ENCODE measurements at places on chromosomes 3 and 15.

DNA sequence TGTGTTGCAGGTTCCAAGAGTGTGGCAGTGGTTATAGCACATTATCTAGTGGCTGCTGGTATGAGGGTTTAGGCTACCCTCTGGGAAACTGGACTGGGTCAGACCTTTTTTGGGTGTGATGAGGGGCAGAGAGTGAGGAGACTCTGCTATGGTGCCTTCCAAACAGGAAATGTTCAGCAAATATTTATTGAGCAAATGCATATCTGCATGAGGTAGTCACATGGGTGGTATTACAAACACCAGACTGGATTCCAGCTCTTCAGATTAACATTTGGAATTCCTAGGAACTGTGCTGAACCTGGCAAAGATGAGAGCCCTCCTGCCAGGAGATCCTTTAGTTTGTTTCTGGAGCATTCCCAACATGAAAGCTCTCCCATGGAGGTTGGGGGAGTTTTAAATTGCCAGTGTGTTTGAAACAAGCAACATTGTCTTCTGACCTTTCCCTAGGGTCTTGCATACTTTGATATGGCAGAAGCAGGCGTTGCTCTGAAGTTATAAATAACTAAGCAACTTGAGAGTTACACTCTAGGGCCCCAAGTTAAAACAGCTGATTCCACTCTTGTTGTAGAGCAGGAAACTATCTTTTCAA is 341.2 kb upstream of the C2CD4B start:
- peak; percentile 74 for DNase-seq

GRCh38 chr3:2826453-2826852 is 283.7 kb downstream of the IL5RA start:
- no peak for DNase-seq

DNA sequence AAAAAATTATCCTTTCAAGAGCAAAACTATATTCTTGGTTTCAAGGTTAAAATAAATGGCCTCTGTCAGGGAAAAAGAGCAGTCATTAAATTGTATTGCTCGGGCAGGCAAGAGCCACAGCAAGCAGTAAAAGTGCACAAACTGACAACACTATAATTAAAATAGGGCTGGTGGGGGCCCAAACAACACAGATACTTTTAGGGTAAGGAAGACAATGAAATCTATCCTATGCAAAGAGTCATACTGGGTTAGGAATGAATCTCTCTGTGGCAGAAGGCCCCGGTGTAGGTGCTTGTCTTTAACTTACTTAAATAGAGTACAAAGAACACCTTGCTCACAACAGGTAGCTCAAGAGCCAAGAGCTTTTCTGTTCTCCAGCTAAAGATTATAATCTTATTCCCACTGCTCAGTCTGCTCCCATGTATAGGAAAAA is 94.7 kb downstream of the DLG1 start:
- DNase-seq, result no peak

GRCh38 chr3:137062250-137062649 is 104.5 kb downstream of the IL20RB start:
- no peak for DNase-seq

- peak; percentile 65 for DNase-seq
These were observed 377.0 kb downstream of the GAP43 start for GRCh38 chr3:116000311-116000710.

DNA sequence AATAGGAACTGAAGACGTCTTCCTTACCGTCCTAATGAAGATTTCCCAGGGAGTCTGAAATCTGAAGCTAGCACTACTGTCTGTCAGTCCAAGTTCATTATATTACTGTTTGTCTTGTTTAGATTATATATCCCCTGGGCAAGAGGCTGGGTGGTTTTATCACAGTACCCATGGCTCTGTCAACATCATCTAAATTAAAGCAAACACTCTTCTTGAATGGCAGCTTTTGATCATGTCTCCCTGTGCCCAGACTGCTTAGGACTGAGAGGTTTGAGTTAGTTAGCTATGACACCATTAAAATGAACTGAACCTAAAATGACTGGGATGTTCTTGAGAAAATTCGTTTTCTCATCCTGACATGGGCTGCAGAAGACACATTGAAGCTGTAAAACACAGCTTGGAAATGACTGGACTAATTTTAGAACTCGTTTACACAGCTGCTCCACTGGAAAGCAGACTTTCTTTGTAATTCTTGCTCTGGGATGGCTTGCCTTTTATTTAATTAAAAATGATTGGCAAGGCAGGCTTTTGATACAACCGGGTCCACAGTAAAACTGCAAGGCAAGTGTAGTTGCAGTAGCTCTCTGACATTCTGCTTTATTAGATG is 243.5 kb downstream of the MFSD1 start:
- no peak for DNase-seq

DNA sequence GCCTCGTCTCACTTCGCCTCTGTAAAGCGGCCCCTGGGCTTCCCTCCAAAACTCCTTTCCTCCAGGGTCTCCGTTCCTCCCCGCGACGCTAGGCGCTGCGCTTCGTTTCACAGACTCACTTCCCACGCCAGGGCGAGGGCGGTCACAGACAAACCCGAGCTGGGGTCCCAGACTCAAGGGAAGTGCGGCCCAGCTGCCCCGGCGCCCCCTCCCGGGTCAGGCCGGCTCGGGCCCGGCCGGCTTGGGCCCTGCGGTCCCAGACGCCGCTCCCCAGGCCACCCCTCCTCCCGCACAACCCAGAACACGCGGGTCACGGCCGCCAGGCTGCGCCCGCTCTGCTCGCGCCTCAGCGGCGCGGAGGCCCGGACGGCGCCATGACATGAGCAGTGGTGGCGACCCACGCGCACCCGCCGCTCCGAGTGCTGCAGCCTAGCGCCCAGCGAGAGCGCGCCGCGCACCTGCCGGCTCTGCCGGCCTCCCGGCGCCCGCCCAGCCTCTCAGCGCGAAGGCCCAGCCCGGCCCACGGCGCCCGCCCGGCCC is 547 bp downstream of the NUP210 start:
- DNase-seq, result no peak

DNA sequence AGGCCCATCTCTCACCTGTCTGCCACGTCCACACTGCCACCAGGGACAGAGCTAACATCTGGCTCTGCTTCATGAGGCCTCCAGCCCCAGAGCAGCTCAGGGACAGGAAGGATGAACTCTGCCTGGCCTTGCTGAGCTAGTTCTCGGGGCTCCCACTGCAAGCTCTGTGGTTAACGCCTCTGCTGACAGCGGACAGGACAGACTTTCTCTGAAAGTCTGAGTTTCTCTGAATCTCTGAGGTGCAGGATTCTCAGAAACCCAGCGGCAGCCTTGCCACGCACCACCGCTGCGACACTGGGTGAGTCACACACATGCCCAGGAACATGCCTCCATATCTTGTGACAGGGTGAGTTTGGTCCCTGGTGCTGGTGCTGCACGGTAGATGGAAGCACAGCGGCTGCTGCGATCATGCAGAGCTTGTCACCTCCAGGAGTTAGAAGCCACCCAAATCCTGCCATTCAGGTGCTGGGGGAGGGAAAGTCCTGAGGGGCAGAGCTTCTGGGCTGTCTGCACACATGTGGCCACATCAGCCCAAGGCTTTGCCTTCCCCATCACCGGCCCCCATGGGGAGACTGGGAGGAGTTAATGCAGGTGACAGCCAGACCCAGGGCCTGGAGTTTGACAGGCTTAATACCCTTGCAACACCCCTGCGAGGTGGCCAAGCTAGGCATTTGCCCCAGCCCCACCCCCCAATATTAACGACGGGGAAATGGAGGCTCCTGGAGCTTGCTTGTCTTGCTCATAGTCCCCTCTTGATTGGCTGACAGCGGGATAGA is 267.0 kb downstream of the PLCL2 start:
- no peak for DNase-seq

DNA sequence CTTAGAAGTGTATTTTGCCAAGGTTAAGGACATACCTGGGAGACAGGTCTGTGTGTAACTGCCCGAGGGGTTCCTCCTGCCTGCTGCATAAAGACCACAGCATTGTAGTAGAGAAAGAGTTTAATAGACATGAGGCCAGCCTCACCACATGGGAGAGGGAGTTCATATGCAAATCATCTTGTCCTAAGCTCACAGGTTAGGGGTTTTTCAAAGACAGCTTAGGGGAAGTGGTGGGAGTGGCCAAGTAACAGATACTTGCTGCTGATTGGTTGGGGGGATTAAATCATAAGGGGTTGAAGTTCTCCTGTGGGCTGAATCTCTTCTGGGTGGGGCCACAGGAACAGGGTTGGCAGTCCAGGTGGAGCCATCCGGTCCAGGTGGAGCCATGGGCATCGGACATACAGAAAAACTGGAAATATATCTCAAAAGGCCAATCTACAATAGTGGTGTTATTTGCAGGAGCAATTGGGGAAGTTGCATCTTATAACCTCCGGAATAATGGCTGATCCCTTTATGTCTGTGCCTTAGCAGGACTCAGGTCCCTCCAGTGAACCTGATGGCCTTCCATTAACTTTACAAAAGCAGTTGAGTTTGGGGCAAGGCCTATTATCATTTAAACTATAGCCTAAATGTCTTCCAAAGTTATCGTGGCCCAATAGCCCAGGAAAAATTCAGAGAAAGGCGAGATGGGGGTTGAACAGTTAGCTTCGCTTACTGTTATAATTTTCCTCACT is 86.0 kb upstream of the MFGE8 start:
- DNase-seq, result no peak

- DNase-seq, result peak; percentile 4
These were observed at the start of gene TMEM108 for GRCh38 chr3:133038089-133038730. Gene TMEM108 (plus strand): TSS chr3:133038391.

DNA sequence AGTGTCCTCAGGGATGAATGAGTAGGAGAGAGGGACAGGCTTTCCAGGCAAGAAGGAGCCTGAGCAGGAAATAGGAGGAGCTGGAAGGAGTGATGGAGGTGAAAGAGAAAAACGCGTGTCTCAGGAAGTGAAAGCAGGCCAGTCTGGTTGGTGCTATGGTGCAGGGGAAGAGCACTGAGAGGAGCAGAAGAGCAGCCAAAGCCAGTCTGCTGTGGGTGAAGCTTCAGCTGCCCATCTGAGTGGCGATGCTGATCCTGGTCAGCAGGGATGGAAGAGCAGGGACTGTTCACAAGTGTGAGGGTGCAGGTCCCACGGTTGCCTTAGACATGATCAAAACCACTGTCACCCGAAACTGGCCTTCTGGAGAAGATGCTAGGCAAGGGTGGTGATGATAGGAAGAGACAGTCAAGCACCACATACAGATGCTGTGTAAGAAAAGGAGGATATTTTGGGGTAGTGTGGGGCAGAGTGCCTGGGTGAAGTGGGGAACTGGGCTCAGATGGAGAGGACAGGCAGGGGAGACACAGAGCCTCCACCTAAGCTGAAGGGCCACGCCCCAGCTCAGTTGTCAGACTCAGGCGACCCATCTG is 5.5 kb upstream of the KY start:
- no peak for DNase-seq

GRCh38 chr15:64586259-64586870 is 126.0 kb downstream of the ZNF609 start:
- no peak for DNase-seq

- peak; percentile 34 for DNase-seq
These were observed 65.3 kb upstream of the NANOGP8 start for GRCh38 chr15:35150361-35150760.

DNA sequence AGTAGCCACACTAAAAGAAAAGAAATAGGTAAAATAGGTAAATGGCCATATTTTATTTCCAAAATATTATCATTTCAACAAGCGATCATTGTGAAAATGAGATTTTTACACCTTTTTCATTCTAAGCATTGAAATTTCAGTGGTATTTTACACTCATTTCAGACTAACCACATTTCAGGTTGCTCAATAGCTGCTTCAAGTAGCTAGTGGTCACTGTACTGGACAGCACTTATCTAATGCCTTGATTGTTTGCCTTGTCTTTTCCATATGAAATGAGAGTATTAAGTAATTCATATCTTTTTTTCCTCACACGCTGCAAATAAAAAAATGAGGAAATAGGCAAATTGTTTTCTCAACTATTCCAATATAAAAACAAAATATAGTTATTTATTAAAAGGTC is 332.8 kb downstream of the NLGN1 start:
- DNase-seq, result no peak

DNA sequence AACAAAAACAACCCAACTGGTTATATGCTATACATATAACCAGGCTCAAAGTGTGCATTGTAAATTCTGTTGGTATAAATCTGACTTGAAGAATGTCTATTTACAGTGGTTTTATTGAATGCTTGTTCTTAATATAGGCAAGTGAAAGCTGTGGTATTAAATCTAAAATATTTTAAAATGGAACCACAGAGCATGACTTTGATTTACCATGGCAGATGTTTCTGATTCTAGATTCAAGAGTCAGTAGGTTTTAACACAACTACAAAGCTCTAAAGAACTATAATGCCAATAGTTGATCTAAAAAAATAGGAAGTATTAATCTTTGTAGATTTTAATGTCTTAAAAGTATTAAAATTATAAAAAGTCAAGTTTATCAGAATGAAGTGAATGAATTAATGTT is 141.9 kb upstream of the PLSCR5 start:
- no peak for DNase-seq

- peak; percentile 94 for DNase-seq
These were observed at the start of gene CFAP20DC for GRCh38 chr3:59049671-59050331. Gene CFAP20DC (minus strand): TSS chr3:59050025. CDS start chr3:59049631, 394 bp downstream.

DNA sequence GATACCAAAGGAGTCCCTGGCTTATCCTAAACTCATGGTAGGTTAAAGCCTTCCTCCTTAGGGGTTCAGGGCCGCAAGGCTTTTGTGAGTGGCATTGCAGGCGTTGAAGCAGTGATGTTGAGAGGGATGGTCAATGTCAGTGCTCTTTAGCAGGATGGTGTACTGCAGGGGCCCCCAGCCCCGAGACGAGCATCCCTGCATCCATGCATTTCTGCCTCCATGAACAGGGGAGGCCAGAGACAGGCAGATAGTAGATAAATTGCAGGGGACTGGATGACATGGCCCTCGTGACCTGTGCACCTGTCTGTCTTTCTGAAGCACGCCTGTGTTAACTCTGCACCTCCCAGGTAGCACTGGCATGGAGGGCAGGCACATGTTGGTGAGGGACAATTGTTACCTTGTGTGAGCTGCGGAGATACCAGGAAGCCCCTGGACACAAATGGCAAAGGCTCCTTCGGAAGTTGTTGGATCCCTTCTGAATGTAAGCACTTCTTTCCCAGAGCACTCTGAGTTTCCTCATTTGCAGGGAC is 133.5 kb downstream of the SNRPN start:
- no peak for DNase-seq

DNA sequence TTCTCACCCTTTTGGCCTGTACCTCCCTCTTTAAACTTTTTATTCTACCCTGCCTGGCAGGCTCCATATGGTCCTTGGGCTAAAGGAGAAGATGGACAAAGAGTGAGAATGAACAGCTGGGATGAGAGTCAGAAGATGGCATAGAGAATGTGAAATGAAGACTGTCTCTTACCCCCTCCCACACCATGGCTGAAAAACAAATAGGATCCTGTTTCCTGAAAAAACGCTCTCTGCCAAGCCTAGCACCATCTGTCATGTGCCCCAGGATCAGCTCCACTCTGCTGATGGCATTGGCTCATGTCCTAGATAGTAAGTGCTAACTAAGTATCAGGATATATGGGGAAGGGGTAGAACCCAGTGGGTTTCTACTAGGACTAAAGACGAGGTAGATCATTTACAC is 238.6 kb downstream of the MEX3B start:
- no peak for DNase-seq

GRCh38 chr3:72496051-72496670 is 352.1 kb downstream of the SHQ1 start:
- no peak for DNase-seq

GRCh38 chr3:39972508-39972907 is 163.1 kb downstream of the MYRIP start:
- no peak for DNase-seq

GRCh38 chr15:43932907-43933306 is 106.1 kb downstream of the WDR76 start:
- no peak for DNase-seq

- no peak for DNase-seq
These were observed 2.9 kb downstream of the PRKCI start for GRCh38 chr3:170225166-170225565.

- DNase-seq, result no peak
These were observed 34.3 kb upstream of the NEO1 start for GRCh38 chr15:73017987-73018386.

GRCh38 chr3:112856537-112856936 is 9.9 kb upstream of the CD200R1L start:
- DNase-seq, result no peak

All from fibroblast of gingiva (primary cell).